ENCODE measurements at places on chromosomes 4 and X.
A peak's percentile ranks its signal among the peaks of the same experiment; 100 is the strongest.

- no peak for DNase-seq
These were observed 34.8 kb downstream of the KCNE5 start for GRCh38 chrX:109590176-109590575.

DNA sequence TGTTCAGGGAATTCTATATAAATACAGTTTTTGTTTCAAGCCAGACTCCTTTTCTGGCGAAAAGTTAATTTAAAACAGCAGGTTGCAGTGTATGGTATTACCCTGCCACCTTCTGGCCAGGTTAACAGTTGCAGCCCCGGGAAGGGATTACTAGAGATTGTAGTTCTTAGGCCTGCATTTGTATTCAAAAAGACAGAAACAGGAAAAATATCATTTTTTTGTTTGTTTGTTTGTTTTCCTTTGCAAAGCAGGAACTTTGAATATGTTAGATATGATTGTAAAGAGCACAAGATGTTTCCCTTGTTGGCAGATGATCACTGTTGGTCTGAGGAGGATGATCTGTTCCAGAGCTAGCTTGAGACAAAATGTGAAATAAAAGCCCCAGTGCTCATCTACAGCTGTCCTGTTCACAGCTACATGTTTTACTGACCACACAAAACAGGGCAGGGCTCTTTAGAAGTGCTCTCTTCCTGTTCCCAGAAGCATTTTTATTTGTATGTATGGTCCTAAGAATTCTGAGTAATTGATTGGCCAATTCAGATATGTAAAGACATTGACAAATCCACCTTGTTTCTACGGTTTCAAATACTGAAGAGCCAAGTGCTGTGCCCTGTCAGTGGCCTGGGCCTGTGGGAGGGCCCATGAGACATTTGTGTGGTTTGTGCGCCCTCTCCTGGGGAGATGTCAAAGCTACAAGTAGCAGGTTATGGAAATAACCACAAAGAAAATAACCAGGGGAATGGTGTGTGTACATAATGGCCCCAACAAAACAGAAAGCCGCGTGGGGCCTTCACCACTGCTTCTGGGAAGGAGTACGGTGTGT, 57.9 kb downstream of the CLDN22 start:
- peak; percentile 92 for DNase-seq

DNA sequence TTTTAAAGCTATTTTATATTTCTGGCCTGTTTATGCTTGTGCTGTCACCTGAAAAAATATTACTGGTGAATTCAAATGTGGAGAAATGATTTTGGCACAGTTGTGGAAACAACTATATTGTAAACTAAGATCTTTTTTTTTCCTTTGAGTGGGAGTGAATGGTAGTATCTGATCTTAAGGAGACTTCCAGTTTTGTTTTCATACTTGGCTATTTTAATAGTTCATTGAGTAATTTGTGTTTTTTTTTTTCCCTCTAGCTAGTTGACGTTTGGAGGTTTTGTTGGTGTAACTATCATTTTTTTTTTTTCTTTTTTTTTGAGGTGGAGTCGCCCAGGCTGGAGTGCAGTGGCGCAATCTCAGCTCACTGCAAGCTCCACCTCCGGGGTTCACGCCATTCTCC, 10.5 kb downstream of the STAG2 start:
- DNase-seq: no peak

- peak; percentile 80 for DNase-seq
These were observed 12.9 kb downstream of the PPP2R3B start for GRCh38 chrX:373641-374471.

DNA sequence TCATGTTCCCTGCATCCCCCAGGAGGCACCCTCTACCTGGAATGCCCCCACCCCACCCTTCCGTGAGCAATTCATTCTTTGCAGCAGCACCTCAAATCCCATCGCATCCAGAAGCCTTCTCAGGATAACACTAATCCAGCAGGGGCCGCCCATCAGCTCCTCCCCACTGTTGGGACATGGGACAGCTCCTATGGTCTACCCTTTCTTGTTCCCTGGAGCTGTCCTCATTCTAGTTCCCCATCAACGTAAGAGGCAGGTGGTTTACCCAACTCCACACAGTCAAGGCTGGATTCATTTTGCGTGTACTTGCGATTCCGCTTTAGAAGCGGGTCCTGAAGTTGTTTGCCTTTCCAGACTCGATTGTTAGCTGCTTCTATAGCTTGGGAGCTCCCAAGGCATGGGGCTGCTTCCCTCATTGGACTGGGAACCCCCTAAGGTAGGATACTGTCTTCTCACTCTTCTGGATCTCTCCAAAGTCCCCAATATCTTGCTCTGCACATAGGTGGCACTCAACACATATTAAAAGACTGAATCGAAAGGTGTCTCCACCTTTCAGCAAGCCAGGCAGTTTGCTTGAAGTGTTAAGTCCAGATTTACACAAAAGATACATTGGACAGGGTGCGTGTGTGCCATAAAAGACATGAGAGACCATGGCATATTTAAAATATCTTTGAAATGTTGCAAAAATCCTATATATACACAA, 942 bp upstream of the APLN start:
- DNase-seq: peak; percentile 69

GRCh38 chr4:185712350-185713024, 99.5 kb downstream of the SORBS2 start:
- DNase-seq: no peak

DNA sequence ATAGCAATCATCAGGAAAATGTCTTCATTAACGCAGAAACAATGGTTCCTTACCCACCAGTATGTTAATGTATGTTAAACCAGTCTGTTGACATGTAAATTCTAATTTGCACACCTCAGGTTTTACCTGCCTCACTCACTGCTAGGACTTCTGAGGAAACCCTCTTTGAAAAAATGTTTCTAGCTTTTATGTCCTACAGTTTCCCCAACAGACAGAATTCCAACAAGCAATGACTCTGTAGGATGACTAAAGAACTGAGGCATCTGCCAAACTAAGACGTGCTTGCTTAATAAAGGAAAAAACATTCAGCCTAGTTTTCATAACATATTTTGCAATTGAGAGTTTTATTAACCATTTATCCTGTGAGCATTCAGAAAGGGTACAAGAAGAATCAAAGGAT, 20.6 kb upstream of the SOX3 start:
- DNase-seq: no peak

DNA sequence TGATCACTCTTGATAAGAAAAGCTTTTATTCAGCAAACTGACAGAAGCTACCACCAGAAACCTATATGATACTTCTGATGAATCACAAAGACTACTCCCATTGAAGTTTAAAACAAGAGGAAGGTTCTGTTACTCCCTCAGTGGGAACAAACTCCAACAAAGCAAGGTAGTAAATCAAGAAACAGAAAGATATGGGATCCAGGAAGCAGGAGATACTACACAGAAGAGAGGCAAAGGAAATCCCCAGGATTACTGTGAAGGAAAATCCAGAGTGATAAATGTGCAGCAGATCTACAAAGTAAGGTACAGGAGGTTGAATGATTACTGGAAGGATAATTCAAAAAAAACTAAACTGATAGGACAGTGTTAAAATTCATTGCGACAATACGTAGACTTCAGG, 222.4 kb downstream of the HHIP start:
- DNase-seq: no peak

GRCh38 chrX:40260146-40260747, 162.5 kb upstream of the BCOR start:
- no peak for DNase-seq

- no peak for DNase-seq
These were observed 8.1 kb downstream of the RAPGEF2 start for GRCh38 chr4:159110961-159111360.

DNA sequence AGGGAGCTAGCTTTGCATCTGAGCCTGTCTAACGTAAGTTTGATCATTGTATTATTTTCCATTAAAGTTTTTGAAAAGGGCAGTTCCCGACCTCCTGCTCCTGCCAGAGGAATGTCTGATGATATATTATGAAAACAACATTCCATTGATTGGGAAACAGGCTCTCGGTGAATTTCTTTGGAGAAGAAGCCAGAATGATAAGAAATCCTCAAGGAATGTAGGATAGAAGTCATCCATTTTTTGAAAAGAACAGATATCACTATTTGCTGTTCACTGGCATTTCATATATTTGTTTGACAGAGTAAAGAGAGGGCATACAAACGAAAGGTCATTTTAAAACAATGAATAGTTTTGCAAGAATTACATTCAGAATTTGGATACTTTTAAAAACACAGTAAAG, 781.0 kb upstream of the HTR2C start:
- no peak for DNase-seq

DNA sequence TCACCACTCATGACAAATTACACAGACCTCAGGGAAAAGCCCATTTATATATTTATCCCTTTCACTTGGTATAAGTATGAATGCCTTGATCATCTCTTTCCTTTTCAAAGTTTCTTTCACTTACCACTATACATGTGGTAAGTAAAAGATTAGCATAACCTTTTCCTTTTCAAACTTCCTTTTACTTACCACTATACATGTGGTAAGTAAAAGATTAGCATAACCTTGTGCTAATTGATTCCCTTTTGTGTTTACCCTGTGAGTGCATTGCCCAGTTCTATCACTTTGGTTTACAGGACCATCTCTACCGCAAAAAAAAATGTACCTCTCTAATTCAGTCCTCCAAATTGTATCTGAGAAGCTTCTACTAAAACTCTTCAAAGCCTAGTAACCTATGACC, 32.7 kb upstream of the TCEANC start:
- DNase-seq: no peak

DNA sequence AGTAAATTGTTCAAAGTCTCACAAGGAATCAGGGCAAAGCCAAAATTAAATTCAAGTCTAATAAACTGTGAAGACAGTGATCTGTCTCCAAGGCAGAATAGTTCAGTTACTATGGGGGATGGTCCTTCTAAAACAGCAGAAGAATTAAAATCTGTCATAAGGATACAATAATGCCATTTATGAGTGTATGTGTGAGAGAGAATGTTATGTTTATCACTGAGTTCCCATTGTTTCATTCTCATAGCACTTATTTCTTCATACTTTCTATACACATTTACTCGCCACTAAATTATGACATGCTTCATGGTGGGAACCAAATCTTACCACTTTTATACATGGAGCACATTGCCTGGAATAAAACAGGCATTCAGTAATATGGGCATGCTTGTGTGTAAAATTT, 102.5 kb downstream of the AMMECR1 start:
- no peak for DNase-seq

DNA sequence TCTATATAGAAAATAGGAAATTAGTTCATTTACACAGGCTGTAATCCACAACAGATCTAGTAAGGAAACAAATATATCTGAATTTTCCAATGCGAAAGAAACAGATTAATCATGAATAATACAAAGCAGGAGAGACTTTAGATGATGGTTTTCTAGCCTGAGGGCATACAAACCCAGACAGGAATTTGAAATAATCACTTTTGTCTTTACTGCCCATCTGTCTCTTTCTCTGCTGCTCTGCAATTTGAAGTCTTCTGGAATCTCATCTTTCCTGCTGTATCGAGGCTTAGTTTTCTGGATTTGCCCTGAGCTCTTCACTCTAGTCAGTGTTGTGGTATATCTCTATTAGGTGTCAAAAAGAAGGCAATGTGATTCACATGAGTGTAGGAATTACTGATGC, 711.8 kb upstream of the FAM241A start:
- DNase-seq: no peak

DNA sequence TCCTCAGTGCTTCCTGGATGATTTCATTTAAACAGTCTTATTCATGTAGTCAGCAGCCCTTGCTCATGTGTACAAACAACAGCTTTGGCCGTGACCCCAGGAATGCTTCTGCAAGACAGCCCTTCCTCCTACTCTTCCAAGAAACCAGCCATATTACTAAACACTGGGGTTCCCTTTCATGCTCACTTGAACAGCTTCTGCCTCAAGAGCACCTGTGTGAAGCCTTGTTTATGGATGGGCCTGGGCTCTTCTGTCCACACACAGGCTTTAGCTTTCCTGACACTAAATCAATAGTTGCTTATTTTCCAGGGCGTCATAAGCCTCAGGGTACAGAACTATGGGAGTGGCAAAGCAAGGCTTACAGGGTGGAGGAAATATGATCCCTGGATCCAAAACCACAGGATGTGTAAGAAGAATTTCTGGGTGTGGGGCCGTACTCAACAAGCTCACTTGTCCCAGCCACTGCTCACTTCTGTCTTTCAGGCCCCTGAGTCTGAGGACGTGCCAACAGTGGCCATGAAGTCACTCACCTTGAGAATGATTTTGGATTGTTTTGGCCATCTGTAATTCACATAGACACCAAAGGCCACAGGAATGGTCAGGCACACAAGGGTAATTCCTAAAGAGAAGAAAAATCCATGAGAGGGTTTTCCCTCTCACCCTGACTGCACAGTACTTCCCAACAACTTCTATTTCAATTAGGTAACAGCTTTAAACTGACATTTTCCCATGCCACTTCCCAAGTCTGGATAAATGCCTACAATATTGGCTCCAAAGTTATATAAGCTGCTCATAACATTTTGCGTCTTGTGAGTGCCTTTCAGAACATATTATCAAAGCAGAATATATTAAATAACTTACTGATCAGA, 17.7 kb downstream of the SLC10A6 start:
- no peak for DNase-seq

DNA sequence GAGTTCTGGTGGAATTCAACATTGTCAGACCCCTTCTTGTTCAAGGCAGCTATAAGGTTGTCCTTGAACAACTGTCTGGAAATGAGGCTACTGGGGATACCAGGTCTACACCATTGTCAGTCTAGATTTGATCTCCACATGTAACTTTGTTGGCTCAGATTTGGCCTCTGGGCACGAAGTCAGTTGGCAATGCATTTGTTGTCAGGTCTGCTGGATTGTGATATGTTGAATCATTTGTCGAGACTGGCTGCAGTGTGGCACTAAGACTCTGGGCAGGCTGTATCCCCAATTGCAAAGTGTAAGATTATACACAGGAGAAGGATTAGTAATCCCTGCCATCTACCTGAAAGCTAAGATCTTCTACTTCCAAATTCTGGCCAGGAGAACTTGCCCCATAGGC, 26.5 kb downstream of the ZNF81 start:
- DNase-seq: no peak

GRCh38 chr4:129218897-129219296, 122.9 kb downstream of the C4orf33 start:
- no peak for DNase-seq

DNA sequence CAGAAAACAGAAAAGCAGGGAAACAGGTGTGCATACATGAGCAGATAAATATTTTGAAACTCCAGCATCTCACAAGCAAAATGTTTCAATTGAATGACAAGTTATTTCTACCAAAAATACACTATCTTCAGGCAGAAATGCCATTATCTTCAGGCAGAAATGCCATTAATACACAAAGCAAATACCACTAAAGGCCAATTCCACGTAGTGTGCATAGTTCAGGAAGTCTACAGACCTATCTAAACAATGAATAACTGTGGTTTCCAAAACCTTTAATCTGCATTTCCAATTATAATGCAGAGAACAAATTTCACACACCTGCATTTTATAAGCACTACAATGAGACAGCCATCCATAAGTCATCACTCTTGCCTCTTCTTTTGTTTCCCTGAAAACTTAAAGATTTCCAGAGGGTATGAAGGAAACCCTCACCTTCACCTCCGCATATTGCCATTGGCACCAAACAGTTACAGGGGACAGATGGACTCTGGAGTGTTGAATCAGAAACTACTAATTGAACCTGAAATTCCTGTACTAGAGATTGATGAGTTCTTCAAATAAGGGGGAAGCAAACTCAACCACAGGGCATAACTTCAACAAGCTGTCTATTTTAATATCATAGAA, 179.0 kb downstream of the PDGFC start:
- DNase-seq: no peak

- no peak for DNase-seq
These were observed 1.1 kb upstream of the IRF2 start for GRCh38 chr4:184475498-184475897.

All from activated CD4-positive, alpha-beta T cell treated with anti-CD3 and anti-CD28 coated beads, Interleukin-2, amount 10 ng/mL, durations not matched to agents 24 days and 14 days (primary cell).